Left cardiac atrium (tissue), 4 donors: ENCODE measurements at places on chromosomes 4 and X.

DNA sequence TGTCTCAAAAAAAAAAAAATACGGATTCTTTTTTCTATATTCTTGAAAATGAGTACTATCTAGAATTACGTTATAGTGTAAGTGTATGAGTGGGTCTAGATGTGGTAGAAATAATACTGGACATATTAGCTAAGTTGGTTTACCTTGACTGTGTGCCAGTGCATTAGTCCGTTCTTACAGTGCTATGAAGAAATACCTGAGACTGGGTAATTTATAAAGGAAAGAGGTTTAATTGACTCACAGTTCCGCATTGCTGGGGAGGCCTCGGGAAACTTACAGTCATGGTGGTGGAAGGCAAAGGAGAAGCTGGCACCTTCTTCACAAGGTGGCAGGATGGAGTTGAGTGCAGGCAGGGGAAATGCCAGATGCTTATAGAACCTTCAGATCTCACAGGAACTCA is 92.4 kb downstream of the ARHGAP10 start:
- no peak for DNase-seq

DNA sequence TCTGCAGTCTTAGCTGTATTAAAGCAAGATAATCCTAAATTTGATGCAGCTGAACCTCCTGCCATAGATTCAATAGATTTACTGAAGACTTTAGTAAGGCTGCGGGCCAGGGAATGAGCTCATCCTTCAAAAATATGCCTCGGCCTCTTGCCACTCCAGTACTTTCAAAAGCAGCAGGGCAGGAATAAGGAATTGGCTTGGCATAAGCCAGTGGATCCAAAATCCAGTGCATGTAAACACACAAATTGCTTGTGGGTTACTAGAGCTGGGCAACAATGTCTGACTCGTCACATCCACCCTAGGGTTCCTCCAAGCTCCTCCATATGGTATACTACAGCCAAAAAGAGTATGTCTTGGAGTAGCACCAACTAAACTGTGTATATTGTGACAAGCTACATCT is 165.0 kb downstream of the AMELX start:
- no peak for DNase-seq

DNA sequence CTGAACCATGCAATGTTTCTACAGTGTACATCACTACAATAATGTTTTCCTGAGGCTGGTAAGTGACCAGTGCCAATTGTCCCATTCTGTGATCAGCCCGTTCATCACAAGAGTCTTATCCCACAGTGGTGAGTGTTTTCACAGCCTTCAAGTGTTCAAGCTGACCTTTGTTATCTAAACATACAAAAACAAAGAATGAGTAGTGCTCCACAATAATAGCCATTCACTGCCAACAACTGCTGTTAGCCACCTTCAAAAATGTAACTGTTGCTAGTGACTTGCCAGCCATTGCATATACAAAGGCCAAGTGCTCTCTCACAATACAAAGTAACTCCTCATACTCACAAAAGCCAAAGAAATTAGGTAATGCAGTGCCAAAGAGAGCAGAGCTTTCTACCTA is 1084.1 kb downstream of the FAM133A start:
- no peak for DNase-seq

DNA sequence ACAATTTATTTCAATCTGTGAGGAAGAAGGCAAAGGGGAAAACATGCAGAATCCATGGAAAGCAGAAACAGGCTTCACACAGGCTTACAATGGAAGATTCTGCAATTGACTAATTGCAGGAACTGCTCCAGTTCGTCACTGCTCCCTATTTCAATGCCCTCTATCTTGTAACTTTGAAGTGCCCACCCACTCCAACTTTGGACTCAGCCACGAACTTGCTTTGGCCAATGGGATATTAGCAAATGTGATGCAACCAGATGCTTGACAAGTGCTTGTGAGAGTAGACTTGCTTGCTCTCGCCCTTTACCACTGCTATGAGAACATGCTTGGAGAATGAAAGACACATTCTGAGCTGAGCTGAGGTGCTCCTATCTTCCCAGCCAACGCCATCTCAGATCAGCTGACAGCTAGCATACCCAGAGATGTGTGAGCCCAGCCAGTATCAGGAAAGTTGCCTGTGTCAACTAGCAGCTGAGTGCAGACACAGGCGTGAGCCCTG is 105.7 kb upstream of the PTCHD1 start:
- DNase-seq: no peak

DNA sequence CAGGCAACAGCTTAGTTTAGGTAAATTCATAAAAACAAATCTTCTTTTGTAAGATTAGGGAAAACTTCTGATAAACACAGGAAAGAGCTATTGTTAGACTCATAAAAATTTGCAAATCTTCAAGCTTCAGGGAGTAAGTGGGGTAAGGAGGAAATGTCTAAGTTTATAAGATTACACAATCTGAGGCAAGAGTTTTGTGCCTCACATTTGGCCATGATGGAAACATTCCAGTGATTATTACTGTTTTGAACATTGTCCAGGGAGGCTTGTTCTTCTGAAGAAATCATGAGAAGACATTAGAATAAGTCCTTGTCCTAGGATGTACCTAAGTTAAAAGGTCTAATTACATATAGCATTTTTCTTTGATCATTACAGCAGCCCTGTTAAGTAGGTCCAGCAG is 72.8 kb downstream of the MAOB start:
- no peak for DNase-seq

- DNase-seq: no peak
Observed at GRCh38 chr4:150068300-150068960, 9.8 kb upstream of the DCLK2 start.

DNA sequence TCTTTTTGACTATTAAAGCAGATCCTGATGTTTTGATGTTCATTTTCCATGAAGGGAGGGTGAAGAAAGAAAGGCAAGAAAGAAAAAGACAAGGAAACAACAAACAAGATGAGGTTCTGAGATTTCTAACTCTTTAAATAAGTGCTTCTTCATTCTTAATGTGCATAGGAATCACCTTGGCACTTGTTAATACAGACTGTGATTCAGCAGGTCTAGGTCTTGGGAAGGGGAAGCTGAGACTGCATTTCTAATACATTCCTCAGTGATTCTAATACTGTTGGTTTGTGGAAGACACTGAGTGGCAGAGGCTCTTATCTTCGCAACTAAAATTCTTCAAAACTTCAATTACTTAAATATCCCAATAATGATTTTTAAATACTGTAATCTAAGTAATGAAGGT is 95.2 kb upstream of the NAP1L5 start:
- DNase-seq: no peak

DNA sequence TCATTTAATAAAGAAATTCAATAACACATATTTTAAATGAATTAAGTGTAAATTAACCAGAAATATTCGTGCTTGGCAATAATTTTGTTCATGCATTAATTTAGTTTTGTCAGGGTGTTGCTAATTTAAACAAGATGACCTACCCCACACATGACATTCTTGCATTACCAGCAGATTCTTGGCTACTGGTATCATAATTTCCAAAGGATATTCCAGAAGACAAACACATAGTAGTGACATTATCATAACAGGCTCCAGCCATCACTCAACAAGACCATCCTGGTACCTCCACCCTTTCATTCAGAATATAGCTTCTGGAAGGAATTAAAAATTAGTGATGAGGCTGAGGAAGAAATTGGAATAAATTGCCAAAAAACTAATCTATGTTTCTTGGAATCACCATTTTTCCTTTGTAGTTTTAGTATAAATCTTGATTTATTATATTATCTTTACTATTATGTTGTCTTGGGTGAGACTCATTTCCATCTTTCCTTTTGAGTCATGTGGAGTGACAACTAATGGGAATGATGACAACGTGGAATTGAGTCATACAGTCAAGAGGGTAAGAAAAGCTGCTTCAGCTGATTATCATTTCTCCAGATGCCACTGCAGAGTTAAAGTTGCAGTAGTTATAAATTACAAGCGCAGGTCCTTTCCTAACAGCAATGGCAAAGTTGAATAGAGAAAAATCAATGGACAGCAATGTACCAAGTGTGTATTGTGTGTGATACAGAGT is 30.9 kb upstream of the HHIP start:
- no peak for DNase-seq

DNA sequence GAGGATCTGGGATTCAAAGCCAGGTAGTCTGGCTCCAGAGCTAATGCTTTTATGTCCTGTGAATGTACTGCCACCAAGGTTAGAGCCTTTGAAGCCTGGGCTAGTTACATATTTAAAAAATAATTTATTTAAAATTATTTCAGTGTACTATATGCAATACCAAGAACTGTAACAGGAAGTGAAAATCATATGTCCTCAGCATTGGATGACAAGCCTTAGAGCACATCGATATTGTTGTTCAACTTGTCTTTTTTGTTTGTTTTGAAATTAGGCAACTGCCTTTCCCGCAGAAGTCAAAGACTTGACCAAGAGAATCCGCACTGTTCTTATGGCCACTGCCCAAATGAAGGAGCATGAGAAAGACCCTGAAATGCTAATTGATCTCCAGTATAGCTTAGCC is 73.1 kb upstream of the IL13RA1 start:
- no peak for DNase-seq

DNA sequence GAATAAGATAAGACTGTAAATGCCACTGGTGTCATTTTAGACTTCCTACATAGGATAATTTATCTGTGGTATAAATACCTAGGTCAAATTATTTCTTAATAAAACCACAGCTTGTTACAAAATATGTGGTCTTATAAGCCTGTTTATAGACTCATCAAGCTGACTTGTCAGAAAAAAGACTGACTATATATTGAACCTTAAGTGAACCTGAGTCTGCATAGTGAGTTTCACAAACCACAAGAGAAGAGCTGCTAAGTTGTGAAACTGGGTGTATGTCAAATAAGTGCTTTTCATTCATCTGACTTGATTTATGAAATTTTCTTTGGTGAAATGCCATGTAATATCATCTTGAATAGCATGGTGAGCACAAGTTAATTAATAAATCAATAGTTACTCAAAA is 48.4 kb upstream of the TMPRSS11A start:
- DNase-seq: no peak
